HT-29 (cell line): ENCODE measurements at places on chromosomes 6 and 20.
A peak's percentile ranks its signal among the peaks of the same experiment; 100 is the strongest.

DNA sequence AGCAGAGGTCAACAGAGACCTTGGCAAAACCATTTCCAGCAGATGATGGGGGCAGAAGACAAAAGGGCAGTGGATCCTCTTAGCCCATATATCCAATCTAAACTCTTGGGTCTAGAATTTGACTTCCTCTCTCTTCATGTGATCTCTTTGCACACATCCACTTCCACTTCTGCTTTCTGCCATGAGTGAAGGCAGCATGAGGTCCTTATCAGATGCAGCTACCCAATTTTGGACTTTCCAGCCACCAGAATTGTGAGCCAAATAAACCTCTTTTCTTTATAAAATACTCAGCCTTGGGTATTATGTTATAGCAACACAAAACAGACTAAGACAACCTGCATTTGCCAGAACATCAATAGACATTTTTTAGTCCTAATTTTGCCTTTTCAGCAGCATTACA is 191.6 kb downstream of the ADAT2 start:
- DNase-seq, result no peak

DNA sequence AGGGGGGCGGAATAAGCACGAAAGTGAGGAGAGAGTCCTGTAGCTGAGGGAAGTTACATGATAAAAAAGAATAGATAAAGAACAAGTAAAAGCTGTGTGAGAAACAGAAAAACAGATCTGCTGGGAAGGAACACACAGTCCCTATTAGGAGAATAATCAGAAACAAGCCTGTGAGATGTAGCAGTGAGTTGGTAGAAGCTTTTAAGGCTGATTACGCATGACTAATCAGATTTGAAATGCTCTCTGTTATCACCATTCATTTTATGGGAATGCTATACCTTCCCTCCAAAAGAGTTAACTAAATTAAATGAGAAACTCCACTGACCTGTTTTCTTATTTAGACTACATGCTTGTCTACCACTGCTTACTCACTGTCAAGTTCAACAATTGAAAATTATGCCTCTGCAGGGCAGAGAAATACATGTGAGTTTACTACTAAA is 15.8 kb downstream of the REPS1 start:
- no peak for DNase-seq

DNA sequence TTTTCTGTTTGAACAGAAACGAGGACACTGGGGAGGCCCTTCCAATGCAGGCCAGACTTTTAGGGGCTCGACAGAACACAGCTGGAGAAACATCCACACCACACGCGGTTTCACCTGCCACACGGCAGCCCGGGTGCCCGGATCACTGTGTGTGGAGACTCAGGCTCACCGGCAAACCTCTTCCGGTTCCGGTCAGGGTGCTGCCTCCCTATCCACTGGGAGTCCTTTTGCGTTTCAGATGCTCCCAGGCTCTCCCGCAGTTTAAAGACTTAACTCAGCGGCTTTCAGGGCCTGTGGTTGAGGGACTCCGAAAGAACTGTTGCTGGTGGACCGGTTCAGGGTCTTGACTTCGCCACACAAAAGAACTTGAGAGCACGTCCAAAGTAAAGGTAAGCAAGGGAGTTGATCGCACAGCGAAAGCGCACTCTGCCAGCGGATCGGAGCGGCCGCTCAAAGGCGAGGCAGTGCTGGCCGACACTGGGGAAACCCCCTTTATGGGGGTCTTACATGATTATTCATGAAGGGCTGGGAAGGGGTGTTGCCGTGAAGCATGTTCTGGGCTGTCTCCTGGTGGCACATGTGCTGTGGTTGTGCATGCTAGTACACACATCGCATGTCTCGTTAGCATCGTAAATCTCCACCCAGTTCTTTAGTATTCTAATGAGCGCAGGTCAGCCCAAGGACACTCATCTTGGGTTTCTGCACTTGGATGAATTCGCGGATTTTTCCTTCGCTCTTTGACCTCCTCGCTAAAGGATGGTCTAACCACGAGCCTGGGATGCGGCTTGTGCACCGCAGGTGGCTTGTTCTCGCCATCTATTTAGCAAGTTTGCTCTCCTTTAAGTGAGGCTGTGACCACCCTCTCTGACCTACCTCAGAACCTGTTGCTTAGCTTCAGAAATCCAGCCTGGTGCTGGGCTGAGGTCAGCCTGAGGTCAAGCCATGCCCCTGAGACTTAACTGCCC is 180.3 kb downstream of the CDH26 start:
- DNase-seq, result no peak

DNA sequence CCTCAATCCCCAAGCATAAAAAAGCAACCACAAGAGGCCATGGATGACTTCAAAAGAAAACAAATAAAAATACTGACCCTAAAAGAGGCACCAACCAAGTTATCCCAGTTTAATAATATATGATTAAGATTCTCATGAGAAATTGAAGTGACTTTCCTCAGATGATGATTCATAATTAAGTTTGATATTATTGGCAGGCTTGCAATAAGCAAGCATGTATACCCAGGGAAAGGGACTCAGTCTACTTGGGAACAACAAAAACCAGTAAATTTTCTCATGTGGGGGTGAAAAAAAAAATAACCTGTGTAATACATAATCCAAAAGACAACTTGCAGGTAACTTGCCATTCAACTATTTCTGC is 19.6 kb downstream of the JAG1 start:
- no peak for DNase-seq

- no peak for DNase-seq
These were observed 43.7 kb downstream of the NINL start for GRCh38 chr20:25541676-25542075.

DNA sequence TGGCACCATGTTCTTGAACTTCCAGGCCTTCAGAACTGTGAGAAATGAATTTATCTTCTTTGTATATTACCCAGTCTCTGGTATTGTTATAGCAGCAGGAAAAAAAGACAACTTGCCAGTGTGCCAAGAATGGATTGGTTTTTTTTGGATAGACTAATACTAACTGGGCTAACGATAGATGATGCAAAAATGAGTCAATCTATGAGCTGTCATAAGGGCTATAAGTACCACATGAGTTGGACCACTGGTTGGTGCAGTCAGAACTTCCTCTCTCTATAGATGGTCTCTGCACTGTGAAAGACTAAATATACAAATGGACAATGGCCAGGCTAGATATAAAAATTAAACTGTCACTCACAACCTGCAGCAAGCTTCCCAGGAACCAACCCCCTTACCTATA is 87.6 kb upstream of the COL21A1 start:
- no peak for DNase-seq

DNA sequence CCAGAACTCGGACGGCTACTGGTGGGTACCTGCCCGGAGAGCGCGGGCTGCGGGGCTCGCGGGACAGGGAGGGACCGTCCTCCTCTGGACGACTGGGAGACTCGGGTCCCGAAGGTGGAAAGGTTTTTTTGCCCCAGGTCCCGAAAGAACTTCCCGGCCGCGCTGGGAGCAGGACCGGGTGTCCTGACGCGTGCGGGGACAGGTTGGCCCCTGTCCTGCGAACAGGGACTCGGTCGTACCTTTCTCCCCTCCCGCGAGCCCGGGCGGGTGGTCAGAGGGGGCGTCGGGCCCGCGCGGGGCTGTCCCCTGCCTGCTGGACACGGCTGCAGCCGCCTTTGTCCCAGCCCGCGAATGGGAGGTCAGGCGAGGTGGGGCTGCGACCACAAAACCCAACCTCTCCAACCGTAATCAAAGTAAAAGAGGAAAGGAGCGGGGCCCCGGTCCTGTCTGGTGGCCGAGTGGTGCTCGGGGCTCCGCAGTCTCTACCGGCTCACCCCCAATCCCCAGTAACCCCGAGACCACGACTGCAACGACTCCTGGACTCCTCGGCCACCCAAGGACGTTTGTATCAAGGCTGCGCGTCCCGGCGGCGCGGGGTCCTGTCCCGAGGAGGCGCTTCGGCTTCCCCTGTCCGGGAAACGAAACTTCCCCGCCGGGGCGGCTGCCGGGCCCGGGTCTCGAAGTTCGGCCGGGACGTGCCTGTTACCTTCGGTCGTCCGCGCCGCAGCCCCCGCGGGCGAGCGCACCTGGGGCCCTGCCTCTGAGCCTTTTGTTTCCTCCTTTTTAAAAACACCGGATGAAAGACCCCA is 798 bp downstream of the DSP start:
- peak; percentile 41 for DNase-seq

- DNase-seq, result no peak
These were observed 29.1 kb downstream of the TRAM2 start for GRCh38 chr6:52547647-52548352.

DNA sequence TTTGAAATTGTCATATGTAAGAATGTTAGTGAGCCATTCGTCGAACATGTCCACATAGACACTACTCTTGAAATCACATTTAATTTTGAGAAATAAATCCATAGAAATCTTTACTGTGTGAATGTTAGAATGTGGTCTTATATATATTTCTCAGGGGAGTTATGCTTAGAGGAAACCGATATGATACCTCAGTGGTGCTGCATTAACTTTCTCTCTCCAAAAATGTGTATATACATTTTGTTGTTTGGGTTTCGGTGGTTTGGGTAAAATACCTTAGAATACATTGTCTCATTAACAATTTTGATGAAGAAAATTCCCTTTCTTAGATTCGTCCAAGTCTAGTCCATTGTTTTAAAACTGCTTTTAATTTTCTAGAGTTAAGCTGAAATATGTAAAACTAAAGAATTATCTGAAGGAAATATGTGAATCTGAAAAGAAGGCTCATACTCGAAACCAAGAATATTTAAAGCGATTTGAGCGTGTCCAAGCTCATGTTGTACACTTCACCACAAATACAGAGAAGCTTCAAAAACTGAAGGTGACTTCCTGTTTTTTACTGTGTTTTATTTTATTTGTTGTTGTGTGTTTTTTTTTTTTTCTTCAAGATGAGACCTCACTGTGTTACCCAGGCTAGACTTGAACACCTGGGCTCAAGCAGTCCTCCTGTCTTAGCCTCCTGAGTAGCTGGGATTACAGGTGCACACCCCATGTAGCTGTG is 10.3 kb downstream of the KIZ start:
- no peak for DNase-seq

DNA sequence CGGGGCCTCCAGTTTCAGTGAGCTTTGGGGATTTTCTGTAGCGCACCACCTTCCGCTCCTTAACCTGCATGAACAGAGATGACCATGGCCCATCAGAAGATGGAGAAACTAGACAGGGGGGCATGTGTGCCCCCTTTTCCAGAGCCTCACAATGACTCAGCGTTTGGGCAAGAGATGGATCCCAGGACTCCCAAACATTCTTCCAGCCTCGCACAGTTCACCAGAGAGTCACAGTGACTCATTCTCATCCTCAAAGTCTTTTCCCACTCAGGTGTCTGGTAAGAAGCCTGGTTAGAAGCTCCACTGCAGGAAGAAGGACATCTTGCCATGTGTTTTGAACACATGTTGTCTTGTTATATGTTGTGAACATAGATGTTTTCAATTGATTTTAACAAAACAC is 76.2 kb upstream of the FRMD1 start:
- DNase-seq, result no peak

GRCh38 chr6:107894809-107895396 is 63.1 kb downstream of the SEC63 start:
- no peak for DNase-seq

DNA sequence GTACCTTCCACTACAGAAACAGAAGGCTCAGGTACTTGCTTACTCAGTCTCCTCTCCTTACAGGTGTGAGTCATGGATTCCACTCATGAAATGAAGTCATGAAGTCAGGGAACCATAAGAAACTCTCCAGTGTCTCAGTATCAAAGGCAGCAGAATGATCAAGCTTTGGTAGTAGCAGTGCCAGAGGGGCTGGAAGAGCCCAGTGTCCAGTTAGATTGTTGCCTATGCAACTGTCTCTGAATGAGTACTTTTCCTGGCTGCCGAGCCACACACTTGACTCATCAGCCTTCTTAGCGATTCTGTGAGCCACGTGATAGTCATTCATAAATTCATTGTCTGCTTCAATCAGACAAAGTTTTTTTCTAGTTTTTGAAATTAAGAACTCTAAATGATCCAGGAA is 52.2 kb upstream of the DTNBP1 start:
- DNase-seq, result no peak

DNA sequence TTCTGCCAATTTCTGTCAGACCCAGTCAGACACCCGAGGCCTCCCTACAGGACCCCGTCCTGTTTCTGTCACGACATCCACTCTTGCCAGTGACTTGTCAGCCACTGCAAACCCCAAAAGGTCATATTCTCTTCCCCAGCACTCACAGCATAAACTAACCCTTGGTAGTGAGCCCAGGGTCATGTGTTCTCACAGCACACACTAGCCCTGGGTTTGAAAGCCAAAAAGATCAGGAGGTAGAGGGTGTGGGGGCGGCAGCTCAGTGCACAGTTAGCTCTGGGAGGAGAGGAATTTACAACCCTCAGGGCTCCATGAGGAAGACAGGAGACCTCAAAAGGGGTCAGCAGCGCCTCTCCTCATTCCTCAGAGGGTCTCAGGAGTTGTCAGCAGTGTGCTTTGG is 9.9 kb upstream of the SNX9 start:
- no peak for DNase-seq
